Body of pancreas (tissue), 4 donors: ENCODE measurements at places on chromosomes 4 and X. TPM values are rescaled to one million over a fixed set of nuclear protein-coding genes. Genes with fewer than 3 reads are reported as not detected.

- DNase-seq: no peak
- H3K27me3 ChIP-seq: no peaks in the 10 kb centered on the region
- no peak overlapping the region for H3K27ac ChIP-seq
- H3K4me1 ChIP-seq: no peaks in the 10 kb centered on the region
Observed at GRCh38 chr4:27198971-27199370, 338.3 kb downstream of the STIM2 start.

- no peak for DNase-seq
- no peaks in the 10 kb centered on the region for H3K27me3 ChIP-seq
- no peak overlapping the region for H3K4me3 ChIP-seq
- H3K4me1 ChIP-seq: no peaks in the 10 kb centered on the region
- no peaks in the 10 kb centered on the region for H3K36me3 ChIP-seq
Observed at GRCh38 chr4:17020451-17020850, 122.0 kb upstream of the LDB2 start.

DNA sequence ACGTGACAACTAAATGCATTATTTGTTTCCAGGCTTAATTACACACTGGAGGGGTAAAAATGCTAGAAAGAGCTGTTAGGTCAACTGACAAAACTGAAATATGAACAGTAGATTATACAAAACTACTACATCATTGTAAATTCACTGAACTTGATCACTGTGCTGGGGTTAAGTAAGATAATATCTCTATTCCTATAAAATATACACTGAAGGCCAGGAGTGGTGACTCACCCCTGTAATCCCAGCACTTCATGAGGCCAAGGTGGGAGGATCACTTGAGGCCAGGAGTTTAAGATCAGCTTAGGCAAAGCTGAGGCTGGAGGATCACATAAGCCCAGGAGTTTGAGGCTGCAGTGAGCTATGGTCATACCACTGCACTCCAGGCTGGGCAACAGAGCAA lies 31.8 kb upstream of the NKX6-1 start:
- no peak overlapping the region for H3K27ac ChIP-seq
- H3K4me1 ChIP-seq: no peaks in the 10 kb centered on the region
- DNase-seq: no peak

DNA sequence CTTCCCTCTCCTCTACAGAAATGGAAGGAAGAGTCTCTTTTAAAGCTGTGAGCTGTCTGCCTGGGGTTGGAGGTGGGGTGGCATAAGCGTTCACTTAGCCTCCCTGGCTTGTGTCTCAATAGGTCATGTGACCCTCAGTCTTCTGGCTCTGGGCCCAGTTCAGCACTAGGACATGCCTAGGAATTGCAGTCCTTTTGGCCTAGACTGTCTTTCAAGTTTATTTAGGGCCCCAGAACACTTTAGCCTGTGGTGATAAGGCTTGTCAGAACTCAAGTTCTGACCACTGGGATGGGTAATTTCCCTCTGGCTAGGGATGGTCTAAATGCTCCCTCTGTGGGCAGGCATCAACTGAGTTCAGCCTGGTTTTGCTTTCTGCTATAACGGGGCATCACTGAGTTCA lies 34.3 kb upstream of the ARMCX4 start:
- peaks cover 11% of the 10 kb centered on the region for H3K4me1 ChIP-seq
- peak overlapping the region; percentile 61 for H3K27ac ChIP-seq
- no peak for DNase-seq

GRCh38 chr4:77510367-77510766 lies 95.3 kb upstream of the CXCL13 start:
- no peak overlapping the region for H3K4me3 ChIP-seq
- no peak overlapping the region for H3K27ac ChIP-seq
- DNase-seq: no peak
- H3K4me1 ChIP-seq: no peaks in the 10 kb centered on the region
- no peaks in the 10 kb centered on the region for H3K27me3 ChIP-seq
- H3K36me3 ChIP-seq: no peaks in the 10 kb centered on the region

AKAP14 gene
- not detected for total RNA-seq

DNA sequence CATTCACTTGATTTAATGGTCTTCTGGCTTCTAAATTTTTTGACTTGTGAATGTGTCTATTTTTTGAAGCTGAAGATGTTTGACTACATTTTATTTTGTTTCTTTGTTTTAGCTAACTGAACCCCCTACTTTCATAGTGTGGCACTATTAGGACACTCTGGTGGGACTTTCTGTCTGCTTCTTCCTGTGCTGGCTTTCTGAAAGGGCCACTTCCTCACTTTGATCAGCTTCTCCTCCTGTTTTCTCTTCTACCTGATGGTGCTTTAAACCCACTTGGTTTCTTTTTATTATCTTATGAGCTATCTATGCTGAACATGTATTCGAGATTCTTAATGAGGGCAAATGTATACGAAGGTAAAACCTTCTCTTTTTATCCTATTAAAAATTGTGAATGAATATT lies 186.1 kb upstream of the CASK start:
- no peaks in the 10 kb centered on the region for H3K4me1 ChIP-seq
- H3K36me3 ChIP-seq: no peaks in the 10 kb centered on the region
- no peaks in the 10 kb centered on the region for H3K27me3 ChIP-seq
- H3K27ac ChIP-seq: no peak overlapping the region
- H3K4me3 ChIP-seq: no peak overlapping the region

CXorf65 gene
- total RNA-seq: not detected

DNA sequence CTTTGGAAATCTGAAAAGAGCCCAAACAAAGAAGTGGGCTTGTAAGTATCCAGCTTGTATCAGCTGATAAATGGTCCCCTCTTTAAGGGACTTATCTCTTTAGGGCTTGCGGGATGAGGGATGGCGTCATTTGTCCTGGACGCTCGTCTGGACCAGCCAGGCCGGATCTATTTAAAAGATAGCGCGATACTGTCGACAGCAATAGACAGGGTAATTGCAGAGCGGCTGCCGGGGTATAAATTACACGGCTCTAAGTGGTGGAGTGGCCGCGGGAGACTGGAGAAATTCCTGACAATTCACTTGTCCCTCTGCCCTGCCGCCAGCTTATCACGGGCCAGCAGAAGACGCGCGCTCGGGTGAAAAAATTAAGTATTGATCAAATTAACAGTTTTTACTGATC lies 90.7 kb downstream of the FAM53A start:
- DNase-seq: no peak
- H3K27ac ChIP-seq: no peak overlapping the region
- H3K36me3 ChIP-seq: no peaks in the 10 kb centered on the region
- no peaks in the 10 kb centered on the region for H3K27me3 ChIP-seq
- H3K4me3 ChIP-seq: no peak overlapping the region

- H3K4me3 ChIP-seq: no peak overlapping the region
- DNase-seq: no peak
- H3K27me3 ChIP-seq: no peaks in the 10 kb centered on the region
- H3K4me1 ChIP-seq: peaks cover 12% of the 10 kb centered on the region
- H3K36me3 ChIP-seq: no peaks in the 10 kb centered on the region
Observed at GRCh38 chrX:52865343-52865998, 2.4 kb downstream of the XAGE3 start.

- H3K4me1 ChIP-seq: no peaks in the 10 kb centered on the region
- H3K36me3 ChIP-seq: no peaks in the 10 kb centered on the region
- no peak overlapping the region for H3K4me3 ChIP-seq
- no peak overlapping the region for H3K27ac ChIP-seq
- no peaks in the 10 kb centered on the region for H3K27me3 ChIP-seq
Observed at GRCh38 chr4:7781366-7781765, 158.3 kb downstream of the AFAP1 start.

RBPJ gene
- total RNA-seq: 37.9 TPM

DNA sequence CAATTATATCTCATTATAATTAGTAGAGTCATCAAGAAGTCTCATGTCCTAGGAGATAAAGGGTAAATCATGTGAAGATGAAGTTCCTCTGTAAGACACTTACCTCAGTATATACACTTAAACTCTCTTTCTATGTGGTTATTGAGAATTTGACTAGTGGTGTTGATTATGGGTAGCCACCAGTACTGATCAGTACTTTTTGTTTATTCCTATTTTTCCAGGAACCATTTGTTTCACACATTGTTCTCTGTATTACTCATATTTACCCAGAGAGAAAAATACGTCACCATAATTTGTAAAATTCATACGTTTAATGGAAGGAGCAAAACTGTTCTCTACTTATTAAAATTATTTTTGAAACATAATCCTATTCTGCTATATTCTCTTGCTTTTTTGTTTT lies 55.8 kb upstream of the PRDM8 start:
- H3K4me1 ChIP-seq: no peaks in the 10 kb centered on the region
- H3K4me3 ChIP-seq: no peak overlapping the region

- no peaks in the 10 kb centered on the region for H3K36me3 ChIP-seq
- H3K27me3 ChIP-seq: no peaks in the 10 kb centered on the region
- no peak overlapping the region for H3K27ac ChIP-seq
- H3K4me1 ChIP-seq: no peaks in the 10 kb centered on the region
- DNase-seq: no peak
Observed at GRCh38 chrX:39805022-39805421, 292.7 kb downstream of the BCOR start.

FAM184B gene
- not detected for total RNA-seq

GRCh38 chr4:21991050-21991449 lies 42.5 kb upstream of the KCNIP4 start:
- no peaks in the 10 kb centered on the region for H3K36me3 ChIP-seq
- H3K27ac ChIP-seq: no peak overlapping the region
- H3K4me1 ChIP-seq: no peaks in the 10 kb centered on the region

DNA sequence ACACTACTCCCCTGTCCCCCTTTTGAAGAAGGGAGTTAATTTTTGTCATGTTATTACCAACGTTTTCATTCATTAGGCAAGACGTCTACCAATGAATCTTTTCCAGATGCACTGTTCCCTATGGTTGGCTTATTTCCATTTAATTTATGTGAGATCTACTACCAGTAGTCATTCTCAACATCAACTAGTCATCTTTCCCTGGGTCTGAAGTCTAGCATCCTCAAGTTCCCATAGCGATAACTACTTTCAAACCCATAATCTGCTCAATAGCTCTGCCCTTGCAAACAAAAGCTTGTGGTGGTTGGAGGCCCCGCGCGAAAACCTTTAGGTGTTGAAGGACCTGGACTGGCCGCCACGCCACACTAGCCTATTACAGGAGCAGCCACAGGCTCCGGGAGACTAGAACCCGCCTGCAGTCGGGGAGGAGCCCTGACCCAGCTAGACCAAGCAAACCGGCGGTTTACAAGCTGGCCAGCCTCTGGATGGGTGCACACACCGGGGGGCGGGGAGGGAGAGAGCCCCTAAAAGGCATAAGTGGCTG lies 746 bp downstream of the PPAT start:
- DNase-seq: peak; percentile 61
- no peaks in the 10 kb centered on the region for H3K27me3 ChIP-seq
- H3K36me3 ChIP-seq: no peaks in the 10 kb centered on the region
- H3K4me3 ChIP-seq: peak overlapping the region; percentile 45
- H3K4me1 ChIP-seq: peaks cover 24% of the 10 kb centered on the region
- H3K27ac ChIP-seq: peak overlapping the region; percentile 91

- H3K36me3 ChIP-seq: no peaks in the 10 kb centered on the region
- DNase-seq: no peak
- H3K4me3 ChIP-seq: no peak overlapping the region
- H3K4me1 ChIP-seq: no peaks in the 10 kb centered on the region
- no peaks in the 10 kb centered on the region for H3K27me3 ChIP-seq
- no peak overlapping the region for H3K27ac ChIP-seq
Observed at GRCh38 chr4:156584100-156584499, 387.5 kb downstream of the PDGFC start.

SLITRK4 gene
- total RNA-seq: 0.33 TPM

DNA sequence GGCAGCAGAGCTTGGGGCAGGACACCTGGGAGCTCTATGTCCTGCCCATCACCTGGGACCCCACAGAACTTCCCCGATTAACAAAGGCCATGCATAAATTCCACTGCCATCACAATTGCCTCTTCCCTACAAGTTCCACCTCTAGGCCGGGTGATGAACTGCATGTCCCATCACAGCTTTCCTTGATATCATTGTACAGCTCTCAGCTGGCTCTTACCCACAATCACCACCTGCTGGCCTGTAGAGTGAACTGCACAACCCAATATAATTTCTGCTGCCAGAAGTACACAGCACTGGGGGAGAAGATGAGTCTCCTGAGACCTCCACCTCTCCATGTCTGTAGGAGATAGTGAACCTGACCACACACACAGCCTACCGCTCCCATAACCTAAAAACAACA lies 285.0 kb upstream of the AADAT start:
- H3K27me3 ChIP-seq: no peaks in the 10 kb centered on the region
- H3K4me3 ChIP-seq: no peak overlapping the region
- H3K4me1 ChIP-seq: no peaks in the 10 kb centered on the region
- no peak for DNase-seq

MYOZ2 gene
- total RNA-seq: not detected

PRPS1 gene
- 18.1 TPM for total RNA-seq

GRCh38 chr4:119652998-119653397 lies 24.4 kb upstream of the PDE5A start:
- H3K4me3 ChIP-seq: no peak overlapping the region
- no peak for DNase-seq
- H3K36me3 ChIP-seq: no peaks in the 10 kb centered on the region
- no peak overlapping the region for H3K27ac ChIP-seq
- H3K27me3 ChIP-seq: no peaks in the 10 kb centered on the region

GRCh38 chr4:126850286-126850685 lies 782.5 kb upstream of the INTU start:
- H3K36me3 ChIP-seq: no peaks in the 10 kb centered on the region
- no peak for DNase-seq
- H3K4me1 ChIP-seq: no peaks in the 10 kb centered on the region
- no peaks in the 10 kb centered on the region for H3K27me3 ChIP-seq

DNA sequence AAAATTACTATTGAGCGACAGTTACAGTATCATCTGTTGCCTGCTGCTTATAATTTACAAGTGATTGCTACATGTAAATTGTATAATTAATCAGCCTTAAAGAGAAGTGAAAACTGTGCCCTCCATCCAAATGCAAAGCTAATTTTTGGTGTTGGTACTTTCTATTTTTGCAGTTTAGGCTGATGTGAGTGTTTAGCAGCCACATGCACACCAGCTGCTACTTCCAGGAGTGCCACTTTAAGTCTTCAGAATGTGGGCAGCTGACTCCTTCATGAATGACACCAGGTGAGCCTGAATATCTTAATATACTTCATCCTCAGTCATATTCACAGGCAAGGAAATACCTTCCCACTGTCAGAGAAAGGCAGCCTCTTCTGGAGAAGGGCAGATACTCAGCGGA lies 149.8 kb upstream of the RASGEF1B start:
- no peak for DNase-seq
- peaks cover 13% of the 10 kb centered on the region for H3K4me1 ChIP-seq
- no peaks in the 10 kb centered on the region for H3K36me3 ChIP-seq

GRCh38 chrX:2485789-2486345 lies 14.9 kb downstream of the DHRSX start:
- peak; percentile 3 for DNase-seq
- no peak overlapping the region for H3K4me3 ChIP-seq
- H3K4me1 ChIP-seq: peaks cover 15% of the 10 kb centered on the region

GRCh38 chrX:46788902-46789301 lies 30.0 kb upstream of the SLC9A7 start:
- H3K4me1 ChIP-seq: peaks cover 8% of the 10 kb centered on the region
- H3K36me3 ChIP-seq: no peaks in the 10 kb centered on the region
- no peak for DNase-seq
- H3K27ac ChIP-seq: no peak overlapping the region
- no peaks in the 10 kb centered on the region for H3K27me3 ChIP-seq
- H3K4me3 ChIP-seq: no peak overlapping the region

- H3K27me3 ChIP-seq: no peaks in the 10 kb centered on the region
- H3K27ac ChIP-seq: no peak overlapping the region
- no peaks in the 10 kb centered on the region for H3K4me1 ChIP-seq
- H3K4me3 ChIP-seq: no peak overlapping the region
- no peak for DNase-seq
Observed at GRCh38 chrX:128622296-128622695, 570.1 kb upstream of the ACTRT1 start.
